IMR-90 (cell line): ENCODE measurements at places on chromosomes 6 and 20.

- DNase-seq, result no peak
These were observed 38.8 kb upstream of the EMILIN3 start for GRCh38 chr20:41405436-41405835.

GRCh38 chr6:2158596-2159271 is 86.7 kb downstream of the GMDS start:
- peak; percentile 12 for DNase-seq

GRCh38 chr20:57048027-57048869 is 218.2 kb downstream of the BMP7 start:
- DNase-seq, result no peak

DNA sequence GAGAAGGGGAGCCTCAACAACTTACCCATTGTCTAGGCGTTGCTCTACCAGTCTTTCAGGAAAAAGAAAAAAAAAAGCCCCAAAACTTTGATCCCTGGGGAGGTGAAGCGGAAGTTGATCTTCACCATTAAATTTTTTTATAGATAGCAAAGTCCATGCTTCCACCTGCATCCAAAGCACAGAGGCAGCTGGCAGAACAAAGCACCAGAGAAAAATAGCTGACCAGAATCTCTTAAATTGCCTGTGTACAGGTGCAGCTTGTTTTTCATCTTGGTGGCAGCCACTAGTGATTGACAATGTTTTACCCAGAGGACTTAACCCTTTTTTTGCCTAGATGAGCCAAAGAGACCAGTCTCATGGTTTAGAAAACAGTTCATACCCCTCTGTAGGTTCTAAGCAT is 86.0 kb downstream of the MYB start:
- DNase-seq, result no peak

- peak; percentile 71 for DNase-seq
These were observed 161.3 kb downstream of the SOX4 start for GRCh38 chr6:21754891-21755290.

DNA sequence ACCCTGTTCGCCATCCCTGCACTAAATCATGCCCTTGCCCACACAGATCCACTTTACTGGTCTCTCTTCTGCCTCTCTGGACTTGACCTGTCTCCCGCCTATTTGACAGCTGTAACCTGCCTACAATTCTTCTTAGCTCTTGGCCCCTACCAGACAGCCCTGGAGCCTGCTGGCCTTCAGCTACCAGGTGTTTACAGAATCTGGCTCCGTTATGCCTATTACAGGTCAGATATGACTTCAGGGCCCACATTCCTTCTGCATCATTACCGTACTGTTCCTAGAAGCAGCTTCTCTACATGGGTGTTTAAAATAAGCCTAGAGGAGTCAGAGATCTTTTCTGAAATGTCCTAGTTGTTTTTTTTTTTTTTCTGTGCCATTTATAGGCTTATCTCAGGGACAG is 45.4 kb upstream of the CCN6 start:
- peak; percentile 36 for DNase-seq

GRCh38 chr6:143110572-143110971 is 49.9 kb downstream of the AIG1 start:
- DNase-seq, result peak; percentile 73

DNA sequence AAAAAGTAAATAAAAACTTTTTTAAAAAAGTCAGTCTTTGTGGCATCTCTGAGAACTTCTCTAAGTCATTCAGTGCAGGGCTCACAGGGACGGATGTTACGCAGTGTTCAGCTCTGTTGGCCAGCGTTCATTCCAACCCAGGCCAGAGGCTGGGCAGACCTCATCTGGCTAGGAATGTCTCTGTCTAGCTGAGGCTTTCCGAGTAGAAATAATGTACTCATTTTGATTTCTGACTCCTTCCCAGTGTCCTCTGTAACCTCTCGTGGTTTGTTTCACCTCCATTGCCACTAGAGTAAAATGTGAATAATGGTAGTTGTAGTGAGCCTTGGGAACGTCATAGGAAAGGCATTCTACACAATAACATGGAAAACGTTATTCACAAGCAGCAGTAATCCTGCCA is 135.1 kb downstream of the TMEM242 start:
- DNase-seq, result peak; percentile 81

- no peak for DNase-seq
These were observed 76.8 kb downstream of the COL12A1 start for GRCh38 chr6:75128878-75129570.

- DNase-seq, result no peak
These were observed 6.3 kb downstream of the NRSN2 start for GRCh38 chr20:353166-353565.

GRCh38 chr20:54611708-54612412 is 136.5 kb downstream of the DOK5 start:
- no peak for DNase-seq

- peak; percentile 95 for DNase-seq
These were observed 326.6 kb downstream of the COL12A1 start for GRCh38 chr6:74879234-74879633.

DNA sequence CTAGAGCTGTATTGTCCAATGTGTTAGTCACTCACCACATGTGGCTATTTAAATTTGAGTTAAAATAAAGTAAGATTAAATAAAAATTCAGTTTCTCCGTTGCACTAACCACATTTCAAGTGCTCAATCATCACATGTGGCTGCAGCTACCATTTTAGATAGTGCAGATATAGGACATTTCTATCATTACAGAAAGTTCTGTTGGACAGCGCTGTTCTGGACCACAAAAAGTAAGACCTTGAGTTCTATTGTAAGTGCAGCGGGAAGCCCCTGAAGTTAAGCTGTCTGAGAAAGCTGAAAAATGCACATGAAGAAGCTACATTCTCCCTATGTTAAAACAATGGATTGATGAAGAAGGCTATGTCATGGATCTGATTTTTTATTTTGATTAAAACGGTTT is 1.1 kb downstream of the ORC3 start:
- DNase-seq, result peak; percentile 18

DNA sequence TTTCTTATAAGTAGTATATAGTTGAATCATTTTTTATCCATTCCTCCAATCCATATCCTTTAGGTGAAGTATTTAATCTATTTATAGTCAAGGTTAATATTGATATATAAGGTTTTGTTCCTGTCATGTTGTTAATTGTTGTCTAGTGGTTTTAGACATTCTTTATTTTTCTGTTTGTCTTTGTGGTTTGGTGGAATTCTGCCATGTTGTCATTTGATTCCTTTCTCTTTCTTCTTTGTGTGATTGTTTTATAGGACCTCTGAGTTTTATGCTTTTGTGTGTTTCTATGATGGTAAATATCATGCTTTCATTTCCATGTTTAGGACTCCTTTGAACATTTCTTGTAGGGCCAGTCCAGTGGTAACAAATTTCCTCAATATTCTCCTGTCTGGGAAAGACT is 450.3 kb upstream of the BTBD3 start:
- DNase-seq, result no peak

- DNase-seq, result no peak
These were observed 12.1 kb upstream of the NDUFAF4 start for GRCh38 chr6:96909811-96910210.

DNA sequence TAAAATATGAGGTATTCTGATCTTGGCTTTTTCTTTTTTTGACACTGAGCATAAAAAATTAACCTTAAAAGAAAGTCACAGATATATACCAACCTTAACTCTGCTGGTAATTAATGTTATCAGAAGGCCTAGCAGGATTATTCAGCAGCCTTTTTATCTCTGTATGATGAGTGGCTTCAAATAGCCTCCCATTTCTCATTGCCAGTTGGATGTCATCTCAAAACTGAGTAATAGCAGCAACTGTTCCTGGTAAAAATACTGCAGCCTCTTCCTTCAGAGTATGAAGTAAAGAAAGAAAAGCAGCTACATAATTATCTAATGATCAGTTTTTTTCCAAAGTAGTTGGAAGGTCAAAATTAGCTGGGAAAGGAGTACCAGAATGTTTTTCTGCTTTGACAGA is 24.9 kb upstream of the HDGFL1 start:
- DNase-seq, result no peak

DNA sequence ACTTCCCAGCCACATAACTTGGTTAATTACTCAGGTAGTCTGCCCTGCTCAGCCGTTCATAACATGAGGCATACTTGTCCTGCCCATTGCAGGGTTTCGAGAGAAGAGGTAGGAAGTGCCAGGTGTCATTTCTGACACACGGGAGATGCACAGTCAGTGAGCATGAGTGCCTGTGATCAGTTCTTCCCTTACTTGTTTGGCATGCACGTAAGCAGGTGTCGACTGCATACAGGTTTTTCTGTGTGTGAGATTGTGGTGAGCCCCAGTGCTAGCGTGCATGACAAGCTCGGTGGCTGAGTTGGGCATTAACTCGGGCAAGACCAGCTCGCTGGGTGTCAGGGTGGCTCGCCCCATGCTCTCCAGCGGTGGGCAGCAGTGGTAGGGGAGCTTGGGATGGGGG is 51.2 kb upstream of the SLC22A1 start:
- no peak for DNase-seq

- DNase-seq, result no peak
These were observed 50.1 kb upstream of the SMOC2 start for GRCh38 chr6:168390749-168391420.
